Esophagus squamous epithelium (tissue), 5 donors: ENCODE measurements at places on chromosomes 6 and 20.

- DNase-seq: no peak
These were observed 8.8 kb upstream of the BTN3A3 start for GRCh38 chr6:26431258-26432172.

GRCh38 chr20:46721476-46721875 is 12.0 kb downstream of the SLC2A10 start:
- no peak for DNase-seq

- no peak for DNase-seq
These were observed 38.4 kb downstream of the RREB1 start for GRCh38 chr6:7145885-7146828.

DNA sequence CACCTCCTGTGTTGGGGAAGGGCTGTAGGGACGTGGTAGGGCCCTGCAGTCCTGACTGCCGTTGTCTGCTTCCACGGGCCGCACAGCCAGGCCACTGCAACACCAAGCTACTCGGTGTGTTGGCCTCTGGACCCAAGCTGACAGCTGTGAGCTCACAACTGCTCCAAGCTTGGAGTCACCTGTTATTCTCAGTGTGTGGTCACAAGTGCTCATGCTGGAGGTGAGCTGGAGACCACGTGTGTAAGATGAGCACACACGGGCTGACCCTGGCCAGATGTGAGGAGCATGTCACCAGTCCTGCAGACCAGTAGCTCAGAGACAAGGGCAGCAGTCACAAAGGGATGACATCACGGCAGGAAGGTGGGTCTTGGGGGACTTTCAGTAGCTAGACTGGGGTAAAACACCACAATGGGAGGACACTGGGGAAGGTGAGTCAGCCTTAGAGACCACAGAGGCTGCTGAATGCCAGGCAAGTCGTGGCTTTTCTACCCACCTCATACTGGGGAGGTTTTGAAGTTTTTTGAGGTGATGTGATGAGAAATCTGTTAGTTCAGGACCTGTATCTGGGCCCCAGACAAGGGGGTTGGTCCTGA is 87.3 kb downstream of the FAM120B start:
- no peak for DNase-seq

DNA sequence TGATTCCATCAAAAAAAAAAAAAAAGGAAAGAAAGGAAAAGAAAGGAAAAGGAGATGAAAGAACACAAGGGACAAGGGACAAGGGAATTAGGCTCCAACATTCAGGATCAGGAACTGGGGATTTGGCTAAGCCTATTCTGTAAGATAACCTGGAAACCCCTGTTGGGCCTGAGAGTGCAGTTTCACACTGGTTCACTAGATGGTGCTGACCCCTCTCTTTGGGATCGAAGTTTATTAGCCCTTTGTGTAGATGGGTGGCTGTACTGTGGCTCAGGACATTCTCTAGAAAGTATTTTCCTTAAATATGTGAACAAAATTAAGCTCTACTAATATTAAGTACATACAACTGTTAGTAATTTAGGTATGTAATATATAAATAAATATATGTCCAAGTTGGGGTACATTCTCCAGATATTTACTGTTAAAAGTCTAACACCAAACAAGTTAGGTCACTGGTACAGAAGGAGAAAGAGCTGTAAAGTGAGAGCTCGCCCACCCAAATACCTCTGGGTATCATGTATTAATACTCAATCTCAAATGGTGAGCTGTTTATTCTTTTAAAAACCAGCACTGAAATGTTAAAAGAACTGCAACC is 6.3 kb downstream of the OR2A4 start:
- DNase-seq: no peak

- no peak for DNase-seq
These were observed 10.1 kb downstream of the FIG4 start for GRCh38 chr6:109701221-109701620.

- no peak for DNase-seq
These were observed 219.8 kb downstream of the LAMA2 start for GRCh38 chr6:129102741-129103140.

DNA sequence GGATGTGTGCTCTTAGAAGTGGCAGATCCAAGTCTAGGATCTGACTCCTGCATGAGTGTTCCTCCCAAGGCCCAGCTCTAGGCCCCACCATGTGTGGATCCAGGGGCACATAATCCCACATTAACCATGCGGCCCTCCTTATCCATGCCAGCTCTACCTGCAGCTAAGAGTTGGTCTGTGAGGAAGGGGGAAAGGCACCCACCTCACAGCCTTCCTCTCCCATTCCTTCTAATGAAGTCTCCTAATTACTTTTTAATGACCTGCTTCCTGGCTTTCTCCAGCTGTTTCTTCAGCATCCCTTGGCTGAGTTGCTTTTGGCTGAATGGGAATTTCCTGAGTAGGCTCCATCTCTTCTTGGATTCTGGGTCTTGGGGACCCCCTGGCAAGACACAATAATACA is 52.2 kb downstream of the NPEPL1 start:
- DNase-seq: no peak

- no peak for DNase-seq
These were observed 80.9 kb upstream of the ISM1 start for GRCh38 chr20:13140201-13140600.

- DNase-seq: no peak
These were observed 194.4 kb downstream of the BTBD9 start for GRCh38 chr6:38445336-38445735.

- no peak for DNase-seq
These were observed 35.8 kb downstream of the BTBD9 start for GRCh38 chr6:38603966-38604365.

- DNase-seq: no peak
These were observed at the start of gene HFE for GRCh38 chr6:26087284-26088115. HFE (plus strand) TSS chr6:26087429; CDS start chr6:26087441, 12 bp downstream.

DNA sequence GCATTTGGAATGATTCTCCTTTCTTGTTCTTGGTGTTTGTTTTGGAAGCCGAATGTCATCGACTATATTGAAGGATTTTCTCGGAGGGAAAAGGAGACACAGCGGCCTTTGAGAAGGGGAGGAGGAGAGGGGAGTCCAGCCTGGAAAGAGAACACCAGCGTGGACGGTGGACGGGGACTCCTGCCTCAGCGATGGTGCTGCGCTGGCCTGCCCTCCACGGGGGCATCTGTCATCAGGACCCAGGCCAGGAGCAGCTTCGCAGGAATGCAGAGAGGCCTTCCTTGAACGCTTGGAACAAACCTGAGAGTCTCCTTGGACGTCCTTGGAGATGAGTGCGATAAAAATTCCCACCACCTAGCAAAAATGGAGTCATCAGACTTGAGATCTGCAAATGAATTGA is 8.3 kb upstream of the C6orf118 start:
- DNase-seq: no peak

GRCh38 chr6:112925702-112926101 is 578.6 kb downstream of the RFPL4B start:
- no peak for DNase-seq

- no peak for DNase-seq
These were observed 183.2 kb downstream of the EYA4 start for GRCh38 chr6:133424359-133424758.

GRCh38 chr6:161838306-161839035 is 564.6 kb upstream of the AGPAT4 start:
- DNase-seq: no peak

- DNase-seq: no peak
These were observed 33.7 kb upstream of the SIRPA start for GRCh38 chr20:1861347-1861976.

DNA sequence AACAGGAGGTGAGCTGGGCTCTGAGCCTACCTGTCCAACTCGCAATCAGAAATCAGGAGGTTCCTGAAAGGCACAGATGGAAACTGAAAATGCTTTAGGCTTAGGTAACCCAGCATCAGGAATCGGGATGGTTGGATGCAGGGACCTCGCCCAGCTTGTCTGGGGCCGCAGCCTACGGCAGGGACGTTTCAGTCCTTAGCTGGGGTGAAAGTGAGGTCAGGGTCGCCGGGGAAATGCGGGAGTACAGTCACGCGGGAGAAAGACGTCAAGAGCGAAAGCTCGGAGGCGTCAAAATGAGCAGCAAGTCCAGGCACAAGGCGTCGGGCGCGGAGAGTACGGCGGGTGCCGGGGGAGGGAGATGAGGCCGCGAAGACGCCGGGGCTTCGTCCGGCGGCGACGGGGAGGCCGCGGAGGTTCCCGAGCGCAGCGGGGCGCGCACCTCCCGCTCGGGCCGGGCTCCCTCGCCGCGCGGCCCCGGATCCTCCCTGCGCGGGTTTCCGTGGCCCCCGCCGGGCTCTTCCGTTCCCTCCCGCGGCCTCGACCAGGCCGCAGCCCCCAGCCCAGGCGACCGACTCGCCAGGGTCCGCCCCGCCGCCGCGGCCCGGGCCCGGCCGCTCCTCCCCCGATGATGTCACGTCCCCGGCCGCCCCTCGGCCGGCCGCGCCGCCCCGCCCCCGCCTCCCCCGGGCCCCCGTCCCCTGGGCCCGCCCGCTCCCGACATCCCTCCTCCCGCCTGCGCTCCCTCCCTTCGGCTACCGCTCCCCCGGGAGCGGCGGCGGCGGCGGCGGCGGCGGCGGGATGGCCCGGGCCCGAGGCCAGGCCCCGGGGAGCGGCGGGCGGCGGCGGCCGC is at the start of gene EBF4:
Gene EBF4, plus strand, starts transcription at position 745 of the 850 bp plus-strand sequence. CDS start 866 bp downstream, outside the sequence.
- DNase-seq: no peak

DNA sequence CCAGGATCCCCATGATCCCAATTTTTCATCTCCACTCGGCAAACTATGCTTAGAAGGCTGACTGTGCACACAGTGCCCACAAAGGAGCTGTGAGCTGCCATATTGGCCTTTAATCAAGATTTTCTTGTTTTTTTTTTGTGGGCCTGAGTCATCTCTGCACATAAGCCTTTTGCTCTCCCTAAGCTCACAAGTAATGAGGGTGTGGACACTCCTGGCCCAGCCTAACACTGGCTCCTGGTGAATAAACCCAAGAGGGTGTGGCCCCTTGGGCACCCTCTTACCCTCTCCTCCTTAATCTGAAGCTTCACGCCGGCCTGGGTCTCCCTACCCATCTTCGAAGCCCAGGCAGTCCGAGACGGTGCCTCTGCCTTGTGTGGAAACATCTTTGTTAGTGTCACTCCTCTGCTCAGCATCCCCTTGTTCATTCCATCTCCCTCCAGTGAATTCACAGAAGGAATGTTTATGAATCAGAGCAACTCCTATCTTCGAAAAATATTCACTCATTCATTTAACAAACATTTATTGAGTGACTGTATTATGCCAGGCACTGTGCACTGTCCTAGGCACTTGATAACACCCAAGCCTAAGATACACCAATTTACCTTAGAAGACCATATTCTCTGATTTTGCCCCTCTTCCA is 22.2 kb upstream of the MRPS10 start:
- no peak for DNase-seq

- DNase-seq: no peak
These were observed 11.8 kb downstream of the UTRN start for GRCh38 chr6:144296973-144297372.

DNA sequence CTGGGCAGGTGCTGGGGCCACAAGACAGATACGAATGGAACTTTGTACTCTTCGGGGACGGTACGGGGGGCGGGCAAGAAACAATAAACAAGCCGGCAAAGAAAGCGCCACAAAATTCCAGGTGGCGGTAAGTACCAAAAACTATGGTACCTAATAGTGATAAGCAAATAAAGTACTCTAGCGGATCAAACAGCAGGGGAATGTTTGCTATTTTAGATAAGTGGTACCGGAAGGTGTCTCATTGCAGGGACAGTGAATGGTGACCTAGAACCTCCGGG is 15.1 kb upstream of the RIPK1 start:
- DNase-seq: no peak

GRCh38 chr6:20109526-20109925 is 102.7 kb downstream of the MBOAT1 start:
- DNase-seq: no peak

DNA sequence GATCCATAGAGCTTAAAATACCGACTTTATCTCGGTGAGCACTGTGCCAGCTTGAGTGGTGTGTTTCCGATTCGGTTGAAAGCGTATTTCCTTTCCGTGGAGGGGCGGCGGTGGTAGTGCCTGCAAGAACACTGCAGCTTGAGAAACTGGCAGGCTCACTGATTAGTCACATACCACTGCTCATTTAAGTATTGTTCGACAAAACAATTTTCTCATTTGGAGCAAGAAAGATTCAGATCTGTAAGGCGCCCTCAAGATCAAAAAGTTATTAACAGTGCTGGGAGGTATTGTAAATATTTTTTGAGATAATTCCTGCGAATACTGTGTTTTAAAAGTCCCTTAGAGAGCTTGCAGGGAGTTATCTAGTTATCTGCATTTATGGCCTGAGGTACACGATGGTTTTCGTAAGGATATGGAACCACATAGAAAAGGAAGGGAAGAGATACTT is 1.3 kb downstream of the MAPK14 start:
- DNase-seq: peak; percentile 20

GRCh38 chr20:15840636-15841301 is 732.5 kb downstream of the KIF16B start:
- DNase-seq: no peak

- no peak for DNase-seq
These were observed 502.2 kb upstream of the JARID2 start for GRCh38 chr6:14743474-14744211.

GRCh38 chr20:56213321-56213720 is 35.2 kb upstream of the MC3R start:
- DNase-seq: no peak

- no peak for DNase-seq
These were observed 96.9 kb downstream of the PRSS35 start for GRCh38 chr6:83609248-83609647.

GRCh38 chr20:47678536-47678935 is 106.7 kb downstream of the SULF2 start:
- no peak for DNase-seq

DNA sequence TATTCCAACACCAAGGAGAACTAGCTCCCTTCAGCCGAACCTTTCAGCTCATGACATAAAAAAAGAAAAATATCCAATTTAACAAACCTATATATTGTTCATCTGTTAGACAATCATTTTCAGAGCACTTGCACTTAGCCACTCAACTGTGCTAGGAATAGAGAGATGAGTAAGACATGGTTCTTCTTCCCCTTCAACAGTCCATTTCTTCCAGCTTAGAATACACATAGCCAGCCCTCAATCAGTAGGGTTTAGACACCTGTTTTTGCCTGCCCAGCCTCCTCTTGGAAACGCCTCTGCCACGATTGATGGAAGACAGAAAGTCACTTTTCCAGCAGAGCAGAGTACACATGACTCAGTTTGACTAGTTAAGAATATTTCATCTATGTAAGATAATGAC is 21.8 kb downstream of the ADNP start:
- no peak for DNase-seq

DNA sequence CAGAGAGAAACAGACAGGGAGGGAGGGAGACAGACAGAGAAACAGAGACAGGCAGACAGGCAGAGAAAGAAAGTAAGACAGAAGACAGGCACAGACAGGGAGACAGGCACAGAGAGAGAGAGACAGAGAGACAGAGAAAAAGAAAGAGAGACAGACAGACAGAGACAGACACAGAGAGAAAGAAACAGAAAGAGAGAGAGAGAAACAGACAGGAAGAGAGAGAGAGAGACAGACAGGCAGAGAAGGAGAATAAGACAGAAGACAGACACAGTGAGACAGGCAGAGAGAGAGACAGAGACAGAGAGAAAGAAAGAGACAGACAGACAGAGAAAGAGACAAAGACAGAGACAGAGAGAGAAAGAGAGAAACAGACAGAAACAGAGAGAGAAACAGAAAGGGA is 754.8 kb upstream of the DEFB115 start:
- no peak for DNase-seq

- no peak for DNase-seq
These were observed 243.6 kb downstream of the TFAP2B start for GRCh38 chr6:51062166-51062722.
